ENCODE measurements at places on chromosomes 4 and X. TPM values are rescaled to one million over a fixed set of nuclear protein-coding genes. Genes with fewer than 3 reads are reported as not detected.

Gene SCOC
- polyA plus RNA-seq: 320 TPM

Gene BCORL1
- 1.0 TPM for polyA plus RNA-seq

Gene UBA1
- 132 TPM for polyA plus RNA-seq

Gene COL4A6
- 3.1 TPM for polyA plus RNA-seq

Gene MGAT4D
- 0.05 TPM for polyA plus RNA-seq

Gene TFE3
- polyA plus RNA-seq: 17.9 TPM

Gene PABPC1L2A
- 0.56 TPM for polyA plus RNA-seq

Gene AMER1
- 3.1 TPM for polyA plus RNA-seq

Gene GAB1
- 5.6 TPM for polyA plus RNA-seq

Gene GAGE12F
- not detected for polyA plus RNA-seq

Gene GSPT2
- polyA plus RNA-seq: 25.4 TPM

Gene MAGEA10
- not detected for polyA plus RNA-seq

Gene EPHA5
- 3.6 TPM for polyA plus RNA-seq

Gene CDX4
- not detected for polyA plus RNA-seq

Gene SEL1L3
- polyA plus RNA-seq: 2.7 TPM
